ENCODE measurements at places on chromosomes 4 and X.

DNA sequence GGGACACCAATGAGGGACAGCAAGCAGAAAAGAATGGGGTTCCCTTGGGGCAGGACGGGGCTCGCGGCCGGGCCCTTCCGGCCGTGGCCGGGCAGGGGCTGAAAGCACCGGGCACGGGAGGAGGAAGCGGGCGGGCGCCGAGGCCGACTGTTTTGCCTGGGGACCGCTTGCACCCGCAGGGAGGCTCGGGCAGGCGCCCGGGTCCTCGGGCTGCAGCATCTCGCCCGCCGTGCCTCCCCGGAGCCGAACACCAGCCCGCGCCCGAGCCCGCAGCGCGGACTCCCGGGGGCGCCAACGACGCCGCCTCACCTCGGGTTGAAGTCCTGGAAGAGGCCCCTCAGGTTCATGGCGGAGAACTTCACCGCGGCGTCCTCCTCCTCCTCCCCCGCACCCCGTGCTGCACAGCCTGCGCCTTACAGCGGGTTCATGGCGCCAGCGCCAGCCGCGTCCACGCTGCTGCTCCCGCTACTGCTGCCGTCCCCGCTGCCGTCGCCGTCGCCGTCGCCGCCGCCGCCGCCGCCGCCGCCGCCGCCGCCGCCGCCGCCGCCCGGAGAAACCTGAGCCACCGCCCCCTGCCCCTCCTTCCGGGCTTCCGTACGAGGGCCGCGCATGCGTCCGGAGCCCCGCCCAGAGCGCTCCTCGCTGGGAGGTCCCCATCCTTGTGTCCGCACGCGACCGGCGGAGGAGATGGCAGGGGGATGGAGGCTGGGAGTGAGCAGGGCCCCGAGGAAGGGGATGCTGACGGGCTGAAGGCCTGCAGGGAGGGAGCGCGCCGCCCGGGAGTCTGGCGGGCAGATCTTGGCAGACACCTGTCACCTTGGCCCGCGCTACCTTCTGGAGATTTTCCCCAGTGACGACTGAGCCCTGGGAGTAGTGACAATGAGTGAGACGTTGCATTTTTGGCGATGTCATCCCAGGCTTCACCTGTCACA is at the start of gene TMEM185A:
TMEM185A (minus strand) TSS at position 559 of the 932 bp plus-strand sequence; CDS start at position 347, 212 bp downstream.
- DNase-seq = no peak

- DNase-seq = no peak
Observed at GRCh38 chr4:150116506-150116905, 38.3 kb downstream of the DCLK2 start.

GRCh38 chr4:122244764-122245163 is 92.6 kb downstream of the BLTP1 start:
- no peak for DNase-seq

- no peak for DNase-seq
Observed at GRCh38 chr4:78439328-78439727, 112.2 kb upstream of the ANXA3 start.

DNA sequence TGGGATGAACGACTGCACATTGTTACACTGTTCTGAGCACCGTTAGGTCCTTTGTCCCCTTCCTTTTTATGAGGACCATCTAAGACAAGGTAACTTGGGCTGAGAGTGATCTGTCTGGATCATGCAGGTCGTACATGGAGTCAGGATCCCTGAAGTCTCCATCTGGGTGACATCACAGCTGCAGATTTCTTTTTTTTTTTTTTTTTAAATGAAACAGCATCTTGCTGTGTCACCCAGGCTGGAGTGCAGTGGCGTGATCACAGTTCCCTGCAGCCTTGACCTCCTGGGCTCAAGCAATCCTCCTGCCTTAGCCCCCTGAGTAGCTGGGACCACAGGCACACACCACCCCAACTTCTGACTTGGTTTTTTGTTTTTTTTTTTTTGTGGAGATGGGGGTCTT is 16.5 kb downstream of the SHROOM2 start:
- no peak for DNase-seq

GRCh38 chr4:42078184-42078801 is 74.2 kb downstream of the BEND4 start:
- DNase-seq = no peak

DNA sequence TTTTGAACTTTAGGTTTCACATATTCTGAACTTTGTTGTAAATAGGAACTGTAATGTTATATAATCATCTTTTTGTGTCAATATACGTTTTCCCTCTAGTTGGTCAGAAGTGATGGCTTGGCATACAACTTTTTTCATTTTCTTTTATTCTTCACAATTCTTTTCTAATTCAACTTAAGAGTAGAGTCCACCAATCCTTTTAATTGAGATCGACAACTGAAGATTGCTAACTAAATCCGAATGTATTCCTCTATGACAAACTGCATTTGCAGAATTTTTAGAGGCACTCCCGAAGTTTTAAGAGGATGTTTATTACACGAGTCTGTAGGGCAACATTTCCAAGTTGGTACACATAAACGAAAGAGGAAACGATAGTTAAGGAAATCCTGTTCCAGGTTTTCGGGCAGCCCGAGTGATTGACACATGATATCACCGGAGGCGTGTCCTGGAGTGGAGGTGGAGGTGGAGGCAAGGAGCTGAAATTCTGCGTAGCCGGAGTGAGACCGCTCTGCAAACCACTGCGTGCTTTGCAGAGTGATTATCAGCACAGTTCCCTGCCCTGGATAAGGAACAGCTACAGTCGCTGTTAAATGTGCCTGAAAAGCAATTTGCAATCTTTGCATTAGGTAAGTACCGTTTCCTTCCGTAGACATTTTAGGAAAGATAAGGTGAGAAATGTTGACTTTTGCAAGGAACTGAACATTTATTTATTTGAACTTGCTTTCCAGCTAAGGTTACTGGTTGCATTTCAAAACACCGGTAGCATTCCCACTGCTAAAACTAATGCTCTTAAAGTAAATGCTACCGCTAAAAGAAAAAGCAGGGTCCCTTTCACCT is at the start of gene SPRY1:
SPRY1 (plus strand) TSS at position 489 of the 837 bp plus-strand sequence. CDS start 4,797 bp downstream, outside the sequence.
- DNase-seq = peak; percentile 87

GRCh38 chrX:24063488-24063887 is 8.7 kb downstream of the EIF2S3 start:
- no peak for DNase-seq

DNA sequence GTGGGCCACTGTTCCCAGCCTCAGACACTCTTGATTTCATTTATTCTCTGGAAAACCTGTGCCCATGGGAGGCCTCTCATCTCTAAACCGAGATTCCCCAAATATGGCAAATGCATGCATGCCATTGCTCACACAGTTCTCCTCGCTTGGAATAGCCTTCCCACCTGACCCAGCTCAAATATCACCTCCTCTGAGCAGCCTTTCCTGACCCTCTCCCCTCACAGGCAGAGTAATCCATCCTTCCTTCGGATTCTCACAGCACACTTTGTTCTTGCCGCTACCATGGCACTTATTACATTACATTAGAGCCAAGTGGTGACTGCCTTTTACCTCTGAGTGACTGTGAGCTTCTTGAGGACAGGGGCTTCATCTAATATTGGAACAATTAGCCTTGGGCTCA is 209.5 kb downstream of the HS6ST2 start:
- no peak for DNase-seq

DNA sequence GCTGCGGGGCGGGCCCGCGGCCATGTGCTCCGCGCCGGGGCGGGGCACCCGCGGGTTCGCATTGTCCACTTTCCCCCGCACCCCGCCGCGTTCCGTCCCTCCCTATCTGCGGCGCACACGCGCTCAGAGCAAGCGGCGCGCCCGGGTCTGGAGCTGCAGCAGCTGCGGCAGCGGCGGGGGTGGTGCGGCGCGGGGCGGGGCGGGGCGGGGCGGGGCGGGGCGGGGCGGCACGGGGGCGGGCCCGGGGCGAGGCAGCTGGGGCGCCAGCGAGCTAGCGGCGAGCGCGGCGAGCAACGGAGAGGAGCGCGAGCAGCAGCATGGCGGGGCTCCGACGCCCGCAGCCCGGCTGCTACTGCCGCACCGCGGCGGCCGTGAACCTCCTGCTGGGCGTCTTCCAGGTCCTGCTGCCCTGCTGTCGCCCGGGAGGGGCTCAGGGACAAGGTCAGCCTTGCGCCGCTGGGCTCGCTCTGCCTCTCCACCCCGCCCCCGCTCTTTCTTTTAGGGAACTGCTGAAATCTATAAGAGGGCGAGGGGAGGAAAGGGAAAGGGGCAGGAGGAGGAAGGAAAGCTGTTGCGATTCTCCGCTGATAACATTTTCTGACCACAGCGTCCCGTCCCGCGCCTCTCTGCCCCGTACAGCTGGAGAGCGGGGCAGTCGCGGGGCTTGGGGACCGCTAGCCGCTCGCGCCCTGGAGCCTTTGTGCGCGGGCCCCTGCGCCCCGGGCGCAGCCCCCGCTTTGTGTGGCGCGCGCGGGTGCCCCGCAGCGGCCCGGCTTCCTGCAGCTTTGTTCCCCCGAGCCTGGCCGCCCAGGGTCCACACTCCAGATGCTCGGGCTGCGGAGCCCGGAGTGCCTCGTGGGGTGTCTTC is at the start of gene TMEM131L:
TMEM131L (plus strand) TSS at position 280 of the 868 bp plus-strand sequence; CDS start at position 318, 38 bp downstream.
- DNase-seq = peak; percentile 9

DNA sequence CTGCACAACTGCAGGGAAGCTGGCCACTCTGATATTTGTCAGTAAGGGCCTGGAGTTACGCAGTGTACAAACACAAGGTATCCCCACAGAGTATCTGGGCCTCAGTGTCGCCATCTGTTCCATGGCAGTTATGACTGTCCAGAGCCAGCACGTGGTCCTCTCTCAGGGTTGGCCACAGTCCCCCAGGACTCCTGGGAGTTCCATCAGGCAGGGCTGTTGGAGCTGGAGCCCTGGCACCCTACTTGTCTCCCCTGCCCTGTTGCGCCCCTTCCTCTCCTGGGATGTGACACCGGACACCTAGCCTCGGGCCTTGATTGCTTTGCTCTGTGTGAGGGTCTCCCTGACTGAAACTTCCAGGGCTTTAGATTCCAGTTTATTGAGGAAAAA is 8.4 kb downstream of the HTRA3 start:
- no peak for DNase-seq

DNA sequence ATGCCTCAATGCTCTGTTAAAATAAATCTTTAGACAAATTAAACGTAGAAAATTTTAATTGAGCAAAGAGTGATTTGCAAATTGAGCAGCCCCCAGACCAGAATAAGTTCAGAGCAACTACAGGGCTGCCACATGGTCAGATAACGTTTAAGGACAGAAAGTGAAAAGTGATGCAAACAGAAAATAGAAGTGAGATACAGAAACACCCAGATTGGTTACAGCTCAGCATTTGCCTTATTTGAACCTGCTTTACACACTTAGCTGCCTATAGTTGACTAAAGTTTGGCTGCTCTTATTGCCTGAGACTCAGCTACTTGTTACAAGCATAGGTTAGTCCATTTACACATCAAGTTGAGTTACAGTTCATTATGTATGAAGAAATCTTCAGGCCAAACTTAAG is 1800.8 kb upstream of the PCDH10 start:
- no peak for DNase-seq

- peak; percentile 76 for DNase-seq
Observed at GRCh38 chr4:113221990-113222389, 172.5 kb downstream of the ANK2 start.

DNA sequence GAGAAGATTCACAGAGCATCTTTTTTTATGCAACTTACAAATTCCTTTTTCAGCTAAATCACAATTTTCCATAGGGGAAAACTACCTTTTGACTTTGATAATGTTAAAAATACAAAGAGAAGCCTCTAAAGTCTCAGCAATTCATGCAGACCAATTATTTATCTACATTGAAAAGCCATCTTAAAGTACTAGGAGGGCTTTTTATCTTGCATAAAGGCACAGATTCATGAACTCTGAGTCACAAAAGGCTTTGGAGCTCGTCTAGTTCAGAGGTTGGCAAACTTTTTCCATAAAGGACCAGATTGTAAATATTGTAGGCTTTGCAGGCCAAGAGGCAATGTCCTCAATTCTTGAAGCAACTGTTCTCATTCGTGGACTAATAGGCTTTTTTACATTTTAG is 210.4 kb upstream of the HDX start:
- no peak for DNase-seq

DNA sequence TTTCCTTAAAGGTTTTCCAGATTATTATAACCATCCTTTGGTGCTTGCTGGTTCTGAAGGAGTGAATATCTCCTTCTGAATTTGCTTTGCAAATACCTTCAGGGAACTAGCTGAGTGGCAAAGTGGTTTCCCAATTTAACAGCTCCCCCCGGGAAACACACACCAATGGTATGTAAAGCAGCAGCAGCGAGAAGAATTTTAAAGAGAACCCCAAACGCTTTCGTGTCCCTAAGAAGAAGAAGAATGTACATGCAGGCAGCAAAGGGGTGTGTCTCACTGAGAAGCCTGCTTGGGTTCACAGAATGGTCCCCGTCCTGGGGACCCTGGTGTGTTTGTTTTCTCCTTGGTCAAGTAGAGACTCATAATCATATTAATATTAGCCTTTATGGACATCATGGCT is 4.2 kb upstream of the AKAP17A start:
- no peak for DNase-seq

DNA sequence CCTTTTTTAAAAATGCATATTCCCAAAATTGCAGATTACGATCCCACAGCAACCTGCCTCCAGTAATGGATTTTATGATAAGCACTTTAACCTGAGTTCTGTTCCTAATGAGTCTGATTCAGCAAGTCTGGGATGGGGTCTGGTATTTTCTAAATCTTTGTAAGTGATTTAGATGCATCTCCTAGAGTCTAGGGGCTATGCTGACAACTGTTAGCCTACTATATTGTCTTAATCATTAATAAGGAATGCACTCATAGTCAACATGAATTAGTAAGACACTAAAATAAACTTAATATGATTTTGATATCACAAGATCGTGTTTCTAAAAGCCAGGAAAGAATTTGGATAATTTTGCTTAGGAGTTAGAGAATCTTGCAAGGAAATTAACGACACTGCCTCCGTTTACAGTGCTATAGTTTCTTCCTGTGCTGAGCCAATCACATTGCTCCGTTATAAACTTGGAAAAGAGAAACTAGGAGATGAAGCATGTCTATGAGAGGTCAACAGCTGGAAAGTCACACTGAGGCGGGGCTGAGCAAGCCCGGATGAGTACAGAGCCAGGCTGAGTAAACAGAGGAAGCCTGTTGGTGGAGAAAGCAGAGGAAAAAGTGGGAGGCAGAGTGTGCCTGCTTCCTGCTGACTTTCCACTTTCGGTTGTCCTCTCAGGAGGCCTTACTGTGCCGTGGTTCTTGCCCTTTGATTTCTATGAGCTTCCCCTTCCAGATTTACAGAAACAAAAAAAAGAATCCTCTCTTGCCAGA is 5.4 kb downstream of the SCARB2 start:
- DNase-seq = peak; percentile 87

- no peak for DNase-seq
Observed at GRCh38 chrX:11888421-11888820, 130.4 kb downstream of the MSL3 start.

GRCh38 chr4:2241003-2241402 is 918 bp downstream of the HAUS3 start:
- no peak for DNase-seq

GRCh38 chrX:15714529-15714928 is 23.5 kb upstream of the CA5B start:
- no peak for DNase-seq

GRCh38 chr4:6372649-6373525 is 99.5 kb downstream of the PPP2R2C start:
- peak; percentile 8 for DNase-seq

GRCh38 chr4:110007217-110007616 is 94.5 kb downstream of the EGF start:
- no peak for DNase-seq

- DNase-seq = no peak
Observed at GRCh38 chr4:140092094-140092851, 61.7 kb downstream of the MAML3 start.

Measured in kidney glomerular epithelial cell (primary cell).